ENCODE measurements at places on chromosomes 16 and 17. TPM values are rescaled to one million over a fixed set of nuclear protein-coding genes. Genes with fewer than 3 reads are reported as not detected.

OGFOD3 gene
- total RNA-seq: 18.7 TPM

EVI2B gene
- 0.54 TPM for total RNA-seq

CMTM2 gene
- total RNA-seq: not detected

KRT27 gene
- not detected for total RNA-seq

TBC1D3K gene
- not detected for total RNA-seq

CTCF gene
- total RNA-seq: 34.3 TPM

AANAT gene
- not detected for total RNA-seq

SLC25A19 gene
- total RNA-seq: 8.7 TPM

CD300E gene
- not detected for total RNA-seq

ORAI3 gene
- 35.6 TPM for total RNA-seq

MYH1 gene
- 0.08 TPM for total RNA-seq

EFCAB13 gene
- total RNA-seq: 4.9 TPM

KRTAP1-5 gene
- total RNA-seq: not detected

TSNAXIP1 gene
- total RNA-seq: 1.8 TPM

GIT1 gene
- 22.0 TPM for total RNA-seq

C16orf96 gene
- not detected for total RNA-seq

ZPBP2 gene
- total RNA-seq: not detected

TP53TG3 gene
- not detected for total RNA-seq

MPV17L gene
- 1.1 TPM for total RNA-seq

SLC5A11 gene
- not detected for total RNA-seq

UBN1 gene
- 37.7 TPM for total RNA-seq

PPL gene
- 53.9 TPM for total RNA-seq

CHAD gene
- total RNA-seq: not detected

CCL4 gene
- not detected for total RNA-seq

OR2C1 gene
- not detected for total RNA-seq

CDRT4 gene
- 2.9 TPM for total RNA-seq

PSMD11 gene
- total RNA-seq: 74.2 TPM

ADAD2 gene
- total RNA-seq: not detected

Data from fibroblast of the aortic adventitia (primary cell).